ENCODE measurements at places on chromosomes 1 and 21.

- DNase-seq = no peak
These were observed 463 bp upstream of the PRRC2C start for GRCh38 chr1:171484760-171485374.

GRCh38 chr1:64039390-64039926, 164.0 kb upstream of the UBE2U start:
- no peak for DNase-seq

GRCh38 chr1:43463479-43463878, 9.7 kb upstream of the HYI start:
- DNase-seq = no peak

DNA sequence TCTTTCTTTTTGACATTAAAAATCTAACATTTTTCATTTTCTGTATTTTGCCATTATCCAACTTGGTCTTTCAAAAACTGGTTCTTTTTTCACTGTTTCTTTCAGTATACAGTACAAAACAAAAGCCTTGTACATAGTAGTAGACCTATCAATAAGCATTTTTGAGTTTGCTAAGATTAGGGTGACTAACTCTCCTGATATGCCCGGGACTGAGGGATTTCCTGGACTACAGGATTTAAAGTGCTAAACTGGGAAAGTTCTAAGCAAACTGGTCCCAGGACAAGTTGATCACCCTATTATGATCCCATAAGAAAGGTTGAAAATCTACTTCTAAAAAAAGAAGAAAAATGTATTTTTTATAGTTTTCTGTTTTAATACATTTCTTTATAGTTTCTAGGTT, 120.9 kb downstream of the USP25 start:
- no peak for DNase-seq

- DNase-seq = peak; percentile 13
These were observed 133.4 kb downstream of the COP1 start for GRCh38 chr1:176073524-176074157.
